Stimulated activated CD8-positive, alpha-beta memory T cell treated with anti-CD3 and anti-CD28 coated beads, Interleukin-4, amount 100 ng/mL, for 1 hour (primary cell): ENCODE measurements at places on chromosomes 12 and 14.

- no peak for DNase-seq
Measured at GRCh38 chr12:67269633-67270573, 745 bp downstream of the CAND1 start.

GRCh38 chr12:65171073-65171472, 1.7 kb downstream of the LEMD3 start:
- no peak for DNase-seq

GRCh38 chr14:61392297-61392696, 70.9 kb downstream of the PRKCH start:
- DNase-seq: no peak

- DNase-seq: no peak
Measured at GRCh38 chr12:56661979-56662638, 16.3 kb upstream of the ATP5F1B start.

GRCh38 chr12:124734224-124734788, 129.4 kb downstream of the SCARB1 start:
- no peak for DNase-seq

DNA sequence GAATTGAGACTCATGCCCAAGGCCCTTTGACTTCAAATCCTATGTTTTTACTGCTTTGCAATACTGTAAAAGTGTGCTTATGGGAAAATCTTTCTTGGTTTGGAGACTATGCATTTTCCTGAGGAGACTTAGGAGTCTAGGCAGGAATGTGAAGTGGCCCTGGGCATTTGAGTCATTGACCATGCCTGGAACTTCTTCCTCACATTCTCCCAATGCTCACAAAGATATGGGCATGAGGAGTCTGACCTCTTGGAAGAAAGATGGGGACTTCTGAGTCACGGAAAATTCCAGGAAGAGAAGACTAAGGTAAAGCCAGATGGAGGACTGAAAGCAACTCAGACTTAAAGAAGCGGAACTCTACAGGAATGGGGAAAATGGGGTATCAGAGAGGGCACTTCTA, 38.2 kb upstream of the ZNF641 start:
- no peak for DNase-seq

DNA sequence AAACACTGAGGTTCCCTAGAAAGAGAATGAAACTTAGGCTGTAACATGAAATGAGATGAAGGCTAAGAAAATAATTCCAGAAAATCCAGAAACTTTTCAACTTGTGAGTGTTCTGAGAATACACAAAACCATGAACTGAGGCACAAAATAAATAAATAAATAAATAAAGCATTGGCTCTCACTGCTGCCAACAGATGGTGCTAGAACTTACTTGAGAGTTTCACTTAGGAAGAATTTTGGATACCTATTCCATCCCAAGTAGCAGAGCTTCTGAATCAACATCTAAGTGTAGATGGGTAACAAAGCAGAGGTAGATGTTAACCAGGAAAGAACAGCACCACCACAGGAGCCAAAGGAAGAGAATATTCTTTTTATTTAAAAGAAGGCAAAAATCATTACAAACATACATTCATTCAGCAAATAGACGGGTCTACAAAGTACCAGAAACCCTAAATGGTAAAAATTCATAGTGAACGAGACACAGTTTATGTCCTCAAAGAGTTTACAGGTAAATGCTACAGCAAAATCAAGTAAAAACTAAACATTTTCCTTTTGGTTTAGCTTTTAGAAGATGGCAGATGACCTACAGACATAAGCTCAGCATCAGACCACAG, 16.7 kb downstream of the EPS8 start:
- no peak for DNase-seq

DNA sequence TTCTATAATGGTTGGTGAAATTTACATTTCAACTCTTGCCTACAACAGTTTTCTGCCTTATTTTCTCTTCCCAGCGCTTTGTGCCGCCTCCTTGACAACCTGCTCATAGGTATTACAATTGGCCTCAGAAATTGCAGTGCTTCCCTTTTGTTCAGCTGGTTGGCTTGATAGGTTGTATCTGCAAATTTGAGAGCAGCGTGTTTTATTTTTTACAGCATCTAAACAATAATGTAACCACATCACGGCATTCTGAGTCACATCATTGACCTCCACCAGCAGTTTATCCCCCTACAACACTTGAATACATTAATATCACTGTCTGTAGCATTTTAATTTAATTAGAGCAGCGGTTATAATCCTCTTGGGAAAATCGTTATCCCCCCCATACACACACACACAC, 99.4 kb downstream of the ETV6 start:
- no peak for DNase-seq

GRCh38 chr14:70921669-70922068, 14.4 kb downstream of the PCNX1 start:
- no peak for DNase-seq

DNA sequence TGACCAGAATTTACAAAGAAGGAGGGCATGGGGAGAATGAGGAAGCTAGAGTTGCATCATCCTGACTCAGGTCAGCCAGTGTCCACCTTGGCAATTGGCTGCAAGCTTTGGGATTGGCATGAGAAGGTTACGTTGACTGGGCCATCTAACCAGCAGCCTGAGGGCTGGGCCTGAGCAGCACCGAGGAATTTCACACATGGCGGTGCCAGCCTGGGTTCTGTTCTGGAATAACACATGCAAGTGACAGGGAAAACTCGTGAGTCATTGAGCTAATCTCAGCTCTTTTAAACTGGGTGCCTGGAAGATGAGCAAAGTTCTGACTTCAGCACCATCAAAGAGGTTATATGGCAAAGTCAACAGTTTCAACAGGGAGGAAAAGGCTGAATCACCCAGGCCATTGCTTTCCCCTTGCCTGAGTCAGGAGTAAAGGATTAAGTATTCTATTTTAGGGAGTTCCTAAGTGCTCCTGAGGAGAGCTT, 543.2 kb upstream of the TBX3 start:
- no peak for DNase-seq

DNA sequence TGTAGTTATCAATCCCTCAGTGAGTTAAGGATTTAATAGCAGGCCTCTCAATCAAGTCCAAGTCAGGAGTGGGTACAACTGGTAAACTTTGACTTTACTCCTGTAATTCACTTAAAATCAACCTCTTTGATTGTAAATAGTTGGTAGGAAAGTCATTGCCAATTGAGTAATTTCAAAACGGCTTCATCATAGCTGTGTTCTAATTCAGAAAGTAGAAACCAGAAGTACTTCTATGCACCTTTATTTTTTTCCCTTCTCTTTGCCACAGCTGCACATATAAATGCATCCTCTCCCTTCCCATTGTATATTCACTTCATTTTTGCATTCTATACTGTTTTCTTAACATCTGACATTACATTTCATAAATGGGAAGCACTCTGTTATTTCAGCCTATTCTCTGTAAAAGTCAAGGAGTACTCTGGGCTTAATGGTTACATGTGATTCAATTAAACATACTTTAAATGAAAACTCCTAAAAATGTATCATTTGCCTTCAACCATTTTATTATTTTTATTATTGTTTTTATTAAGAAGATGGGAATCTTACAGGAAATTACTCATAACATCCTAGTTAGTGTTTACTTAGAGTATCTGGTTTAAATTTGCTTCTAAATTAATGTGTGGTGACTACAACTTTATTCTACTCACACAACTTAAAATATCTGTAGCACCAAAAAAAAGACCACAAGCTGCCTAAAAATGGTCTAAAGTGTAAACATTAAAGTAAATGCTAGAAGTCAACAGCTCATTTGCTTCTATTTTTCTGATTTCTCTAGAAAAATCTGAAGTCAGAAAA, 171.2 kb downstream of the CEP128 start:
- DNase-seq: no peak

DNA sequence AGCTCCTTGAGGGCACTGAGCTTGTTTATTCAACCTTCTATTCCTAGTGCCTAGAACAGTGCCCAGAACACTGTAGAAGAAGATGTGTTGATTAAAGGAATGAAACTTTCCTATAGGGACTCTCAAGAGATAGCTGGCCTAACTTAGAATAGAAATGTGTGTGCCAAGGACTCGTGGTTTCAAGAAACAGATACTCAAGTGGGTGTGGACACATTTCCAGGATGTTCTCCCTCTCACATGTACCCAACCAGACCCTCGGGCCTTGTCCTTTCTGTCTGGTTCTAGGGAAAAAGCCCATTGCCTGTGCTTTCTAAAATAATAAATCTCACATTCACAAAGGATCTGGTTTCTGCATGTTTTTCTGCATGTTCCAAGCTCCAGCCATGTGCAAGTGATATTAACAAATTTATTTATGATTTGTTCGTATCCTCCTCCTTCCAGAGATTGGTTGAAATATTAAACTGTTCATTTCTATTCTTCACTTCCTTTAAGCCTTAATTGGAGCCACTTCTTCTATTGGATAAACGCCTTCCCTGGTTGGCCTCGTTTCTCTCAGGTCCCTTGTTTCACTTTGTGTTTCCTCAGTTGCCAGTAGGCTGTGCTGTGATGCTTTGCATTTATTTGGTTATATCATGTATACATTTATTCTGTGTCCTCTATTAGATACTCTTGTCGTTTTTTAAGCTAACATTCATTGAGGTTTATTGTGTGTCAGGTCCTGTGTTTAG, 89.8 kb downstream of the CRADD start:
- no peak for DNase-seq

DNA sequence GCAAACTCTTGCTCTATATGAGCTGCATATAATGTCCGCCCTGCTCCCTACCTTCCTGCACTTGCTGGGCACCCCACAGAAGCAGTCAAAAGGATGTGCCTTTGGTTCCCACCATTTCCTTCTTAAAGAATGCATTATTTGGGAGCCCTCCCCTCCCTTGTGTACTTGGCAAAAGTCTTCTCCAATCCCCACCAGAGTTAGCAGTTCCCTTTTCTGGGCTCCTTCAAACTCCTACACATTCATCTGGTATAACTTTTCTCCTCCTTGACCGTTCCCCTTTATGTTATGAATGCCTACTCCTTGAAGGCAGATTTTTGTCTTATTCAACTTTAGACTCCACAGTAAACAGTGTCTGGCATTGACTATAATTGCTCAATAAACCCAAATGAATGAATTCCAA, 27.8 kb downstream of the AREL1 start:
- DNase-seq: no peak

DNA sequence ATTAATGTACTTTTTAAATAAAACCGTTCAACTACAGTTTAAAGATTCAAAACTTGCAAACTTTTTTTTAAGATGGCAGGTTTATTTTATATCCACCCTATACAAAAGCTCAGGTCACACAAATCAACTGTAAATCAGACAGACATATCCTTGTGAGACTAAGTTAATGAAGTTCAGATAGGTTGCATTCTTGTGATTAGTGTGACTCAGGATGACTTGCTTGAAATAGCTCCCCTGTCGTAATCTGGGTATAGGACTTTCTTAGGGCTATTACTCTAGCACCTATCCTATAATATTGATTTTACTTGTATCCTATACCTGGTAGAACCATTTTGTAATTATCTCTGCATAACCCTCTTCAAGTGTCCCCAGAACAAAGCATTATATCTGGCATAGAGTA, 9.5 kb upstream of the PRKD1 start:
- DNase-seq: no peak

- no peak for DNase-seq
Measured at GRCh38 chr12:22443379-22444316, 100.7 kb downstream of the C2CD5 start.

DNA sequence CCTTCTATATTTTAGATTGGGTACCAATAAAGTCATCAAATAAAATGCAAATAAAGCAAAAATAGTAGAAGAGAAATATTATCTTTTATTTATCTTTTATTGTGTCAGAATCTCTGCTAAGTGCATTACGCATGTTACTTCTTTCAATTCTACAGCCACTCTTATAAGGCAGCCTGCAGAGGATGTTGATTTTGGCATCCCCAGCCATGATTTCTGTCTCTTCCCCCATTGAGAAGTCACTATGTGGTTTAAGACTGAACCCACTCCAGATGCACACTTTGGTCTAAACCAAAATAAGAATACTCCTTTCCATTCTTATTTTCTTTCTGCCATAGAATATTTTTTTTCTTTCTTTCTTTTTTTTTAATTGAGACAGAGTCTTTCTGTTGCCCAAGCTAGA, 56.0 kb upstream of the ACSS3 start:
- DNase-seq: no peak

DNA sequence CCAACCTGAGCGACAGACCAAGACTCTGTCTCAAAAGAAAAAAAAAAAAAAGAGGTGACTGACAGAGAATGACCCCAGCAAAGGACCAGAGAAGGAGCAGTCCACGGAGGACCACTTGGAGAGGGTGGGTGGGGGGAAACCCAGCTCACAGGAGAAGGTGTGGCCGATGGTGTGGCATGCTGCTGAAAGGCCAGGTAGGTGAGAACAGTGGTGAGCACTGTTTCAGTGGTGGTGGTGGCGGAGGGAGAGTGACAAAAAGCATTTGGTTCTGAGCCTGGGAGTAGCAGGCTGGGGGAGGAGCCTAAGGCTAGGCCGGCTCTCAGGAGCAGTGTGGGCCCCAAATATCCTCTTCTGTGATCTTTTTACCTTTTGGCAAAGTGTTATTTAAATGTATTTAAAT, 63.8 kb downstream of the IRF2BPL start:
- no peak for DNase-seq
